ENCODE measurements at places on chromosomes 7 and 10.

- DNase-seq: peak; percentile 13
Observed at GRCh38 chr10:114879541-114880158, 58.1 kb downstream of the FHIP2A start.

DNA sequence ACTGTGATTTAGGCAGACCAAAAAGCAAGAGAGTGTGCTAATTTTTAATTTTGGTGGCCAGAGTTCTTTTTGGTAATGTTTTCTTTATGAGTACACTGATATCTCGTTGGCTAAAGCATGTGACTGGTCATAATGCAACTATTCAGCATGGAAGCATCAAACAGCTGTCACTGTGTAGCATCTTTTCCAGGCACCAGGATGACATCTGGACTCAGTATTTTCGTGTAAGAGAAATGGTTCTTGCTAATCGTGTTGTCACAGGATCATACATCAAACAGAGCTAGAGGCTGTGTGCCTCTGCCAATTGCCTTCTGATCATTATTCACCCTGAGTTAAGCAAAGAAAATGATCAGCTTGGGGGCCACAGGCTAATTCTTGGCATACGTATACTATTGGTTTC is 118.9 kb downstream of the SND1 start:
- DNase-seq: no peak

DNA sequence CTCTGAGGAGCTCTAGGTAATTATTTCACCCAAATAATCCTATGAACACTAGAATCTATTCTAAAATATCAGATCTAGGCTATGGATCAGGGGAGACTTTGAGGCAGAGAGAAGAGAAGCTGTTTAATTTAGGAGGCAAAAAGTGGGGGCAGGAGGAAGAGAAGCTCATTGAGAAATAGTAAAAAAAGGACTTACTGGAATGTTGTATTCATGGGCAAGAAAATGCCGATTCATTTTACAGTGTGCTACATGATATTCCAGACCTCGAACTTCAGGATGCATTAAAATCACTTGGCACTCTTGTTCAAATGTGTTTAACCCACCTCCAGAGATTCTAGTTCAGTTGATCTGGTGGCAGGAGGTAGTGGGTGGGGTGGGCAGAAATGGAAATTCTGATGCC is 109.5 kb upstream of the ITGB1 start:
- no peak for DNase-seq

DNA sequence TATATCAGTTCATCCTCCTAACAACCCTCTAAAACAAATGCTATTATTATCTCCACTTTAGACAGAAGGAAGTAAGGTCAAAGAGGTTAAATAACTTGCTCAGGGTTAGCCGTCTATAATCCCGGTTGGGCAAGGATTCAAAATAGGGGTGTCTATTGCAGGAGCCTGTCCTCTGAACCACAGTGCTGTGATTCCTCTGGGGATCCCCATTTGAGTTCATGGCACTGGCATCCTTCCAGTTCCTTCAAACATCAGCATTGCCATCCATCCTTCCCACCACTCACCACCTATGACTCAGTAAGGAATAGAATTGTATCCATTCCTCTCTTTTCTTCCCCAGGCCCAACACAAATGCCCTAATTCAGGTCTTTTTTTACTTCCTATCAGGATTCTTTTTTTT is 25.6 kb downstream of the HPS6 start:
- DNase-seq: no peak

GRCh38 chr7:108239501-108240225 is 109.5 kb upstream of the LAMB4 start:
- no peak for DNase-seq

- peak; percentile 26 for DNase-seq
Observed at GRCh38 chr10:123007558-123008354, 839 bp downstream of the IKZF5 start.

Data from activated T-cell treated with anti-CD3 and anti-CD28 coated beads for 1 hour (primary cell).